Activated CD8-positive, alpha-beta T cell treated with anti-CD3 and anti-CD28 coated beads for 36 hours (primary cell): ENCODE measurements at places on chromosomes 2 and 18. TPM values are rescaled to one million over a fixed set of nuclear protein-coding genes. Genes with fewer than 3 reads are reported as not detected.

DNA sequence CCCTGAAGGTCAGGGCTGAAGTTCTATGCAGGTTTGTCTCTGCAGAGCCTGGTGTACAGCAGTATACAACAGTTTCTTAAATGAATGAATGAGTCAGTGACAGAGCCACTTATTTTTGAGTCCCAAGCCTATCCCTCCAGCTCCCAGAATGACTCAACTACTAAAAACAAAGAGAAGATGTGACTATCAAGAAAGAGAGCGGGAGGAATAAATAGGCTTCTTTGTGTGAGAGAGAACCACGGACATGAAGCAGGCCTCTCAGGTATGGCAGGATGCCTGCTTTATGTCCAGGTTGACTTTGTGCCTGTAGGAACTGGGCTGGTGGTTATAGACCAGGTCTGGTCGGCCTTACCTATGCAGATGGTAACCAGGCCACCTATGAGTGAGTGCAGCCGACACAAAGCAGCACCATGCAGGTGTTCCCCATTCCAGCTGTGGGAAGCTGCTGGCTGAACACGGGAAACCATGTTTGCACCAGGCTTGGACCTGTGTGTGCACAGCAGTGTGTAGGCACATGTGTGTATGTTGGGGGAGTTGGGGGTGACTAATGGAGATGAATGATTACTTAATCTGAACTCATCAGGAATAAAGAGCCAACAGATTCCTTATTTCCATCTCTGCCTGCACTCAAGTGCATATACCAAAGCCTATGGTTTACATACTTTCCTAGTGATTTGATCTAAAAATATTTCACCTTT, 171.0 kb downstream of the OSR1 start:
- H3K27me3 ChIP-seq: peaks cover 3% of the 10 kb centered on the region
- H3K4me3 ChIP-seq: no peak overlapping the region
- H3K27ac ChIP-seq: no peak overlapping the region
- no peak for DNase-seq
- H3K36me3 ChIP-seq: no peaks in the 10 kb centered on the region

DNA sequence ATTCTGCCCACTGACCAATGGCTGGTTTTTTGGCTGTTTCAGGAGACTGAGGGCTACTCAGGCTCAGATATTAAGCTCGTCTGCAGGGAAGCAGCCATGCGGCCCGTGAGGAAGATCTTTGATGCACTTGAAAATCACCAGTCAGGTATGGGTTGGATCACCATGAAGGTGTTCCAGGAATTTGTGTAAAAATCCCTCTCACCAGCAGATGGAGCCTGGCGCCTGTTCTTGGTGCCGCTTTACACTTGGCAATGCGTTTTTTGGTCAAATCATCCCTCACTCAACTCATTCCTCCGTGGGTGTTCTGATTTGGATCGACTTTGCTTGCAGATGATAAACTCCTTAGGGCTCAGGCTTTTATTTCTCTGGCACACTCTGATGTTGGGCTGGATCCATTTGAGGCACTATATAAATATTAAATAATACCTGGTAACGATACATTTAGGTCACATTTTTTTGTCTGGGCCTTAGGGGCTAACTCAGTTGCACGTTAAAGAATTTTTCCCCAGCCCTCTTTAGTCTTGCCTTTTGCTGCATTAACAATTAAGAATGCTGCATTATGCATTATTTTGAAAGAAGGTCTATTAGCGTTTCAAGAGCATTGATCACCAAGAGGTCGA, 50.0 kb downstream of the HDHD2 start:
- no peaks in the 10 kb centered on the region for H3K27me3 ChIP-seq
- H3K4me1 ChIP-seq: no peaks in the 10 kb centered on the region
- H3K27ac ChIP-seq: no peak overlapping the region
- H3K36me3 ChIP-seq: peaks cover 2% of the 10 kb centered on the region
- DNase-seq: peak; percentile 70
- H3K4me3 ChIP-seq: no peak overlapping the region

DNAH7 gene
- 0.07 TPM for total RNA-seq

MEX3C gene
- total RNA-seq: 52.6 TPM

- no peaks in the 10 kb centered on the region for H3K27me3 ChIP-seq
- H3K36me3 ChIP-seq: no peaks in the 10 kb centered on the region
- no peaks in the 10 kb centered on the region for H3K4me1 ChIP-seq
- no peak for DNase-seq
- no peak overlapping the region for H3K4me3 ChIP-seq
Measured at GRCh38 chr2:210094787-210095186, 76.4 kb downstream of the KANSL1L start.

- no peaks in the 10 kb centered on the region for H3K27me3 ChIP-seq
- no peak overlapping the region for H3K27ac ChIP-seq
- H3K4me1 ChIP-seq: peaks cover 8% of the 10 kb centered on the region
- H3K4me3 ChIP-seq: no peak overlapping the region
Measured at GRCh38 chr2:12211326-12212175, 465.1 kb downstream of the LPIN1 start.

DNA sequence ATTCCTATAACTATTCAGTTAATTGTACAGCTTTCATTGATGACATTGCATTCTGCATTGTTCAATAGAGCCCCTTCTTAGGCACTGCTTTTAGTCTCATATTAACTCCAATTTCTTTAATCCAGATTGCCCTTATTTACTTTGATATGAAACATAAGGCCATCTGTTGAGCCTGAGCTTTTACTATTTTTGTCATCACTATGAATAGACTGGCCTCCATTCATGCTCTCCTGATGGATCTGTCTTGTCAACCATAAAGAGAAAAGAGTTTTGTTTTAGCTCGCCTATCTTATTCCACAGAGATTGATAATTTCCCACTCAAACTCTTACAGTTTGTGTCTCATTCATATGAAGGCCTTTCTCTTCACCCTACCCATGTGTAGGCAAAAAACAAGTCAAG, 159.2 kb upstream of the DTNA start:
- no peak overlapping the region for H3K4me3 ChIP-seq
- DNase-seq: no peak
- H3K36me3 ChIP-seq: no peaks in the 10 kb centered on the region
- no peaks in the 10 kb centered on the region for H3K4me1 ChIP-seq

GRCh38 chr2:28521663-28522062, 25.8 kb downstream of the PLB1 start:
- no peaks in the 10 kb centered on the region for H3K36me3 ChIP-seq
- H3K27me3 ChIP-seq: peaks cover 44% of the 10 kb centered on the region
- no peak overlapping the region for H3K4me3 ChIP-seq
- no peak for DNase-seq

DNA sequence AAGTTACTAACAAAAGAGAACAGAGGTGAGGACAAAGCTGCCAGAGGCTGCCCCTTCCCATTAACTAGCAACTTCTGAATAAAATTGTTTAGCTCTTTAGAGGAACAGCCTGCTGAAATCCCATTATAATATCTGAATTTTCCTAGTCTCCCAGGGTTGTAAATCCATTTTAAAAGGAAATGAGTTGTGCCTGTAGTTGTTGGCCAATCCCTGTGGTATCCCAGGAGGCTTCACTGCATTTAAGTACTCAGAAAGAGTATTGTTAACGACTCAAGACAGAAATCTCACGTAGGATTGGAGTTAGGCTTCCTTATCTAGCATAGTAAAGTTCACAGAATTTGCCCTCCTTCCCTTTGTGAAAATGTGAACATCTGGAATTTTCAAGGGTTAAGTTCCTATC, 8.9 kb downstream of the LAPTM4A start:
- H3K27me3 ChIP-seq: no peaks in the 10 kb centered on the region
- peaks cover 8% of the 10 kb centered on the region for H3K4me1 ChIP-seq
- DNase-seq: no peak
- peaks cover 26% of the 10 kb centered on the region for H3K36me3 ChIP-seq
- no peak overlapping the region for H3K27ac ChIP-seq
- no peak overlapping the region for H3K4me3 ChIP-seq

GRCh38 chr2:201821080-201821479, 14.7 kb downstream of the CDK15 start:
- no peaks in the 10 kb centered on the region for H3K36me3 ChIP-seq
- H3K27ac ChIP-seq: no peak overlapping the region
- H3K4me1 ChIP-seq: no peaks in the 10 kb centered on the region
- peaks cover 5% of the 10 kb centered on the region for H3K27me3 ChIP-seq
- DNase-seq: no peak

- H3K36me3 ChIP-seq: peaks cover 50% of the 10 kb centered on the region
- no peak for DNase-seq
- no peak overlapping the region for H3K27ac ChIP-seq
- no peaks in the 10 kb centered on the region for H3K27me3 ChIP-seq
Measured at GRCh38 chr2:127371037-127371436, 16.7 kb downstream of the MAP3K2 start.

DNA sequence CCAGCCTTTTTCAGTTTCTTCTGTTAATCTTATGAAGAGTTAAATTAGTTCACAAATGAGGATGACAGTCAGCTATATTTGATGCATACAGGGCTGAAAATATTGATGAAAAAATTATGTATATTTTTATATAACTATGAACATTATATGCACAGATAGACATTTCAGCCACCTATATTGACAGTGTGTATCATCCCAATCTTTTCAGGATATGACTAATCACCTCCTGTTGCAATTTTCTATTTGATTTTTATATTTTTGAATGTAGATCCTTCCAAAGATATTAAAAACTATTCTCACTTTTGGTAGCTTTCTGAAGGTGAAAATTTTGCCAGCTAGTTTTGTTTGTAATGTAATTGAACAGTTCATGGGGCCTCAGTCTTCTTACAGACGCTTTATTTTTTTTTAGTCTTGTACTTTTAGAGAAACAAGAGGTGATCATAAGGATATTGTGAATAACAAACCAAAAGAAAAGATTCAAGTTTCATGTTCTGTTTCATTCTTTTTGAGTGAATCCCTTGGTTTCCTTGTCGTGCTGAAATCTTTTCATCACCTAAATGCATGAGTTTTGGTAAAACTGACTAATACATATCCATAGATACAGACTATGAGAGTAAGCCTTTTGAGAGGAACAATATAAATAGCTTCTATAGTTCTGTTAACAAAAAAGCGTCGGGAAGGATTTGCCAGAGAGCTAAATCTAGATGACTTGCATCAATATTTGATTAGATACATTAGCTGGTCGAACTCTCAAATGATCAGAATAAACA, 123.1 kb downstream of the ARHGAP15 start:
- peaks cover 18% of the 10 kb centered on the region for H3K36me3 ChIP-seq
- peak overlapping the region; percentile 33 for H3K4me3 ChIP-seq

RIT2 gene
- total RNA-seq: not detected

ACVR1C gene
- total RNA-seq: 2.2 TPM

UGT1A7 gene
- total RNA-seq: not detected

KLHL41 gene
- total RNA-seq: 0.34 TPM
